ENCODE measurements at places on chromosomes 2 and 18.
A peak's percentile ranks its signal among the peaks of the same experiment; 100 is the strongest.

- no peak for DNase-seq
These were observed 176.5 kb downstream of the LTBP1 start for GRCh38 chr2:33123216-33123615.

- peak; percentile 57 for DNase-seq
These were observed 710 bp upstream of the TMSB10 start for GRCh38 chr2:84904717-84905174.

DNA sequence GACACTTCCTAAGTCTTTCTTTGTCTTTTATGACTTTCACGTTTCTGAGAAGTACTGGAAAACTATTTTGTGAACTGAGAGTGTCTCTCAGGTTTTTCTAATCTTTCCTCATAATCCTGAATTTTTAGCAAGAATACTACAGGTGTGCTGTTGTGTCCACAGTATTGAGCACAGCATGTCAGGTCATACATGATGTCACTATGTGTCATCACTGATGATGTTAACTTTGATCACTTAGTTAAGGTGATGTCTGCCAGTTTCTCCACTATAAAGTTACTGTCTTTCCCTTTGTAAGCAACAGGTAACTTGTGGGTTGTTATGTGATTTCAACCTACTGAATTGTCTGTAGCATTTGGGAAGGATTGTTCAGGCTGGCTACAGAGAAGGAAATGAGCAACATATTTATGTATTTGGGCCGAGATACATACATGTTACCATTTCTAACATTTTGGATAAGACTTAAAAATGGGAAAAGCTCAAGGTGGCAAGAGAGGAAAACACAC lies 11.1 kb downstream of the MATN3 start:
- no peak for DNase-seq

DNA sequence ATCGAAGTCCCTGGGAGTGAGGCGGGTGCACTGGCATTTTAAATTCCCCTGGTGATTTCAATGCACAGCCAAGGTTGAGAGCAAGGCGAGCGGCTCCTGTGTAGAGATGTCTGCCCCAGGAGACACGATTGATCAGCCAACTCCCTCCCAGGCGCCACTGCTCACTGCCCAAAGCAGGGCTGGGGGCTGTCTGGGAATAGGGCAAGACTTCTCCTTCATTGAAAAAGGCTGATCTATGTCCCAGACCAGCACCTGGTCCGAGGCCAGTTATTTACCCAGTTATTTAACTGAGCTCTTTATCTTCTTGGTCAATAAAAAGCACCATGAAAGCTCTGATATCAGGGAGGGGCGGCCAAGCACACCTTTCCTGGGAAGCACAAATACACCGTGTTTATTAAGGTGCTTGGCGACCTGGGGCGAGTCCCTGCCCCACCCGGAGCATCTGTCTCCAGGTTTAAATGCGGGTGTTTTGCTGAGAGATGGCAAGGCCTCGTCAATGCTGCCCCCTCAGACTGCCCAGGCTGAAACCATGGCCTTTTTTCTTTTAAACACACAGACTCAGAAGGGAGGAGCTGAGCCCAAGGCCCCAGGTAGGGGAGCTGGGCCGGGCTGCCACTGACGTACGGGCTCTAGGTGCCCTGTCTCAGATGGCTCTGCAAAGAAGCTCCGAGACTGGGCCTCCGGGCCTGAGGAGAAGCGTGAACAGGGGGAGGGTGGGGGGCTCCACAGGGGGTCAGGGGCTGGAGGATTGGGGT lies 73.9 kb upstream of the HPCAL1 start:
- no peak for DNase-seq

DNA sequence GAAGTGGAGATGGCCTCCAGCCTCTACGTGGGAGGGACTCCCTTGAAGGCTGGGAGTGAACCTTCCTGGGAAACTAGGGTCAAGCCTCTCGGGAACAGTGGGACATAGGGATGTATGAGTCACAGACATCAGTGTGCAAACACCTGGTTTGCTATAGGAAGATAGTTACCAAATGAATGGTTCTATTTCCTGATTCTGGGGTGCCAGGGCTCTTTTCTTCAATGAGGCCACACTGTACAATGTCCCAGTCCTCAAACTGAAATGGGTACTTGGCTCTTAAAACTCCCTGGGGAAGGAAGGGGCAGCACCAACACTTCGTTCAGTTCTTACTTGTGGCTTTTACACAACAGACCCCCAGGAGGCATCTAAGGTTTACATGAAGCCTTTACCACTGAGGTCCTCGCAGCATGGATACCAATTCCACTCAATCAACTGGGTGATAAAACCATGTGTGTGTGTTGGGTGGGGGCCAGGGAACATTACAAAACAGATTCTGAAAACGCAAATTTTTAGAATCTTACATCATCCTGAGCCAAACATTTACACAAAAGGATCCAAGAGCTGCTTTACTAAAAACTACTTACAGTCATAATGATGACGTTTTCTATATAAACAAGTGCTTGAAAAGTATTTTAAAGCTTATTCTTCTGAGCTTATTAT lies 10.4 kb downstream of the ERFE start:
- no peak for DNase-seq

GRCh38 chr2:173159791-173160463 lies 84.3 kb downstream of the MAP3K20 start:
- no peak for DNase-seq

DNA sequence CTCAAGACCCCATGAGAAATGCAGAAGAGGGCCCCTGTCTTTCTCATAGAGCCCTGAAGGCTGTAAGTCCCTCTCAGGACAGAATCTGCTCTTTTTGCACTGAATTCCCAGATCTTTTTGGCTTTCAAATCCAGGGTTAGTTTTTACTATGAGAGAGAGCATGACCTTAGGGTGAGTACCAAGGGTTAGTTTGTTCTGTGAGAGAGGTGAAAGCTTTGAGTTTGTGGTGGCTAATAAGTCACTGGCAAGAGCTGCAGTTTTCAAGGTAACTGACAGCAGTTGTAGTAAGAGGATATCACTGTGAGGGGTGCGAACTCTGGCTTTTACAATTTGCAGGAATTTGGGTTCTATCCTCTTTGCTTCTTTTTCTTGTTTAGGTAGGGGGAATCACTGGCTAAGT lies 248.4 kb upstream of the KCNH7 start:
- DNase-seq = no peak

DNA sequence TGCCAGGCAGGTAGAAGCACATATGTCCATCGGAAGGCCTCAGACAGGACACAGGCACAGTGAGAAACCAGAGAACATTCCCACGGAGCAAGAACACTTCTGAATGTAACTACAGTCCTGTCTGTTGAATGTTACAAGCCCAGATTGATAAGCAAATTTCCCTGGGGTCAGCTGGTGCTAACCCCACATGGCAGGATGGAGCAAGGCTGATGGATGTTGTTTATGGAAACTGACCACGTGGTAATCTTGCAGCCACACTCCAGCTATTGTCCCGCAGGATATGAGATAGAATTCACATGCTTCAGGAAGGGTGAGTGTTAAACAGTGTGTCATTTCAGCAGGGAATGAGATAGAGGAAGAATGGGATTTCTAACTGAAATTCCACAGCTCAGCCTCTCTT lies 138.8 kb upstream of the COPS8 start:
- DNase-seq = no peak

DNA sequence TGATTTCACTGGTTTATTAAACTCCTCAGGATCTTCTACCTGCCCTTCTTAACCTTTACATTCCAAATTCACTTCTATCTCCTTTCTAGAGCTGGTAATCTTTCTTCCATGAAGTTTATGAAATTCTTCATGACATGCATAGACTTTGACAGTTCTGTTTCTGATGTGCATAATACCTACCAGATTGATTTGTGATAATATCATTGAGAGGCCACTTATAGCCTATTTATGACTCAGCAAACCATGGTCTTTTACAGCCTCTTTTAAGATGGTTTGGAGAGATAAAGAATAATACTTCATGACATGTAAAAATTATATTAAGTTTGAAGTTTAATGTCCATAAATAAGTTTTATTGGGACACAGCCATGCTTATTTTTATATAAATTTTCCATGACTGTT lies 14.0 kb downstream of the SCN2A start:
- no peak for DNase-seq

DNA sequence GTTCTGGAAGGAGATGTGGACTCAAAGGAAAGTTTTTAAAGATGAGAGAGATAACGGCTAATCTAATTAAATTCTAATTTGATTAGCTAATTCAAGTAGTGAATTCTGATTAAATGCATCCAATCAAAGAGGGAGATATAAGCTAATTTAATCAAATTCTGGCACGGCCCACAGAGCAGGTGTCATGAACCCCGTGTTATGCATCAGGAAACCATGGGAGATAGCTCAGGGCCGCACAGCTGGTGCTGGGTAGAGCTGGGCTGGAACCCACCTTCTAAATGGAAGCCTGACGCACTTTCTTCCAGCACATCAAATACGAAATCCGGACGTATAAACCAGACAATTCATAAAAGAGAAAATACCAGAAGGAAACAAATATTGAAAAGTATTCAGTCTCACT lies 57.2 kb downstream of the GREB1 start:
- no peak for DNase-seq
